T-helper 2 cell (primary cell): ENCODE measurements at places on chromosomes 5 and 9.

DNA sequence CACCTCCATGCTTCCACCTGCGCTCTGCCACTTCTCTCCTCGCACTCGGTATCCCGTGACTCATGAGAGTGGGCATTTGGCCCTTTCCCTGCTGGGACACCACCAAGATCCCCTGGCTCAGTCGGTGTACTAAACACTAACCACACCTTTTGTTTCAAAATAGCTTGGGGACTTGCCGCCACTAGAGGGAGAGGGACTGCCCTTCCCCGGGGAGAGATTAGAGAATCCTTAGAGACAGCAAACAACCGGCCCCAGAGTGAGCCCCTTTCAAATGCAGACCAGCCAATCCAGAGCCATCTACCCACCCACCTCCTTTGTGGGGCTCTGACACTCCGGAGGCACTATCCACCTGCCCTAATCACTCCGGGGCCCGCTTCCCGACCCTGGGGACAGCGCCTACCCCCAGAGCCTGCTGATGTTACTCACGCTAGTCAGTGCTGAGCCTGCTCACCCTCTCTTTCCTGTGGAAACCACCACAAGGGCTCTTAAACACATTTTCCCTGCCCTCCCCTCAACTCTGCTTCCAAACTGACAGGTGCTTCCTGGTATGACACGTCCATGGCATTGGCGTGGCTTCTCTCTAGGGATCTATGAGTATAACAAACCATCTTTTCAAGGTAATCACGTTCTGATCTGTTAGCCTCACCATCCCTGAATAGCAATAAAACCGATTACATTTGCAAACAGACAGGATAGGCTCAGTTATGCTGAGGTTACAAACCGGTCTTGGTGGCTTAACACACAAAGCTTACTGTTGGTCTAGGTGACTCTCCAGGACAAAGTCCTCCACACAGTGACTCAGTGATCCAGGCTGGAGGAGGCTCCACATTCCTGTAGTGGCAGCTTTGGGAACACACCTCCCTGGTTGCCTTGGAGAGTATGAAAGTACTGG, 180.1 kb upstream of the MVB12B start:
- no peak for DNase-seq

DNA sequence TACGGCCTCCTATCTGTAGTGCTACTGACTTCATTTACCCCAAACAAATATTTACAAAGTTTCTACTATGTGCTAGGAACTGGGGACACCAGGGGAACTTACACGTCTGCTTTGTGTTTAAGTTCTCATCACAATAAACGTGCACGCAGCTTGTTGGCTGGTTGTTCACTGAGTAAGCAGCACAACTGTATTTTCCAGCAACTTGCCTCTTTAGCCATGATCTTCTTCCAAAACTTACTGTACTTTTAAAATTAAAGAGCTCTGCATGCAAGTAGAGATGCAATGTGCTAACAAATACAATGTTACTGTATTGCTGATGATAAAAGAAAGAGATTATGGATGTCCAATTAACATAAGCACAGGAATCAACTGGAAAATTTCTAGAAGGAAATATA, 62.8 kb downstream of the RAPGEF1 start:
- DNase-seq = no peak

DNA sequence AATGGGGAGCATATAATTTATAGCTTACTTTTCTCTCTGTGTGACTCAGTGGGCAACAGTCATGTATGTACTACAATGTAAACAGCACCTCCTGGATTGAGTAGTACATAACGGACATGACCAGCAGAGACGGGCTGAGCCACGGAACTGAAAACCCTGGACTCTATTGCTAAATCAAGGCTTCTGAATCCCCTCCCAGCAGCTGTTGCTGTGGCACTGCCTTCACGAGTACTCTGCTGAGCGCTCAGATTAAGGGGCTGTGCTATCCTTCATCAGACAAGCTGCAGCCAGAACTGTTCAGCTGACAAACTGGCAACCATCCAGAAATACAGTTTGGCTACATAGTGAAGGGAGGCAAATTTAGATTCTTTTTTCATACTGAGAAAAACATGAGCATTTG, 131.3 kb upstream of the CCDC180 start:
- no peak for DNase-seq

DNA sequence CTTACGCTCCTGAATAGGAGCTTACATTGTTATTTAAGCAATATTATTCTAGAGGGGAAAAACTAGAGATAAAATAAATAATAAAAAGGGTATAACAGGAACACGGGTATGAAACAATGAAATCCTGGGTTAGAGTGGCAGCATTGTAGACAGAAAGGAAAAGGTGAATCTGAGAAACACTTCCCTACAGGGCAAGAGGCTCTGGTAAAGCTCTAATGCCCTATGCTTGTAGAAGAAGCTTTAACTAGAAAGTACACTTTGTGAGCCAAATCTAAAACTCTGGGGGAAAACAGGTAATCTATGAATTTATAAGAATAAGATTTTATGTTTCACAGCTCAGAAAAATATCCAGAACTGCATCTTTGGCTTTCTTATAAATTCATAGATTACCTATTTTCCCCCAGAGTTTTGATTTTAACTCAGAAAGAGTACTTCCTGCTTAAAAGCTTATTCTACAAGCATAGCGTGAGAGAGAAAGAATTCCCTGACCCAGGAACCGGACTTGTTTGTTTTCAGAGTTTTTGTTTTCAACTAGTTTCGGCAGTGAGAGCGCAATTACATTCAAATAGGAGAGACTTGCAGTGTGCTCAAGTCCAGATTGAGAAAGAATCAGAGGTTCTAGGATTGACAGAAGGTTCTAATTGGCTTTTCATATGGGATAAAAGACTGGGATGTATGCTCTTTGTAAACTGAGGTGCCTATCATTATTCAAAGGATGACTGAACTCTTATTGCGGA, 651.0 kb upstream of the RORB start:
- no peak for DNase-seq

GRCh38 chr5:76893294-76893693, 43.5 kb downstream of the S100Z start:
- no peak for DNase-seq

- DNase-seq = no peak
Observed at GRCh38 chr5:176844706-176845391, 34.5 kb downstream of the UNC5A start.

GRCh38 chr5:162624110-162624509, 556.5 kb downstream of the GABRG2 start:
- DNase-seq = no peak

GRCh38 chr9:134565316-134565915, 76.2 kb upstream of the COL5A1 start:
- no peak for DNase-seq

DNA sequence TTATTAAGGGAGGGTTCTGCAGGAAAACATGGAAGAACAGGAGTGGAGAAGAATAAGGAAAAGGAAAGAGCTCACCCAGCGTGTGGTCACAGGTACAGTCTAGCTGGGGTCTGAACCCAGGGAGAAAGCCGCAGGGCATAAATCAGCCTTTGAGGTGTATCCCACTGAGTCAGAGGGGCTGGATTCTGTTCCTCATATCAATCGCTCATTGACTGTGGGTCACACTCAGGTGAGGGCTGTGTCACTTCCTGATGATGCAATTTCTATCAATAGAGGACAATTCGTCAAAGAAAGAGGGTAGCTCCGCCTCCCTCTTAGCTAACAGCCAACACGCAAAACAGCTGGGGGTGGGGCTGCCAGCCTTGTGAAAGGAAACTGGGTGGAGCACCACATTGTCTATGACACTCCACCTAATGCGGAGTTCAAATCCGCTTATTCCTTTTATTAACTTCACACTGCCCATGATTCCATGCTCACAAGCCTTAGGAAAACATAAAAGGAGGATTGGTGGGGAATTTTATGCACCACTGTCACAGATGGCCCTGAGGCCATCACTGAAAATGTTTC, 176.2 kb downstream of the ICE1 start:
- DNase-seq = no peak

DNA sequence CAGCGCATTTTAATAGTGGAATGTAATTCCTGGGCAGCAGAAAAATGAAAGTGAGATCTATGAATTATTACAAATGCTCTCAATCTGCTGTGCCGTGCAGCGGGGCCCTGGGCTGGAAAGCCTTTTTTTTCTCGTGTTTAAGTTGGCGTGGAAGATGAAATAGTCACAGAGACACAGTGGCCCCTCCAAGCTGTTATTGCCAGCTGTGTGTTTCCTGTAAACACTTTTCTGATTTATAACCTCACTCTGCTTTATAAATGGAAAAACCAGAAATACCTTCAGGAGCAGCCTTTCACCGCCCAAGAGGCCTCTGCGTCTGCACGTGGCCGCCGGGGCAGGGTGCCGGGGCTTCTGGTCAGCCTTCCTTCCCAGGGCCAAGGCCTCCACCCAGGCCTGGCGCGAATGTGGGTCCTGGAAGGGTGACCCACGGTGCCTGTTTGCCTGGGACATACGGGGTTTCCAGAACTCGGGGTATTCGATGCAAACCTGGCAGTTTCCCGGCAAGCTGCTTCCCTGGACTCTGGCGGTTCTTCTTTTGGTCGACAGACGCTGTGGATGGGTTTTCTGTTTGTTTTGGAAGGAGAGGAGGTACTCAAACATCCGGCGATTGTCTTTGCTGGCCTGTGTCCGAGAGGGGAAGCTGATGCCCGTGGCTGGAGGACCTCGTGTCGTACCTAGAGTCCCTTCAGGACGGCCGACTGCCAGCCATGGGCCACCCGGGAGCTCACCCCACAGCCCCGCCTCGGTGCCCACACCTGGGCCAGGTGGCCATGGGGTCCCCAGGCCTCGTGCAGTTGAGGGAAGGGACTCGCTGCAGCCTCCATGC, 256.7 kb downstream of the PARP8 start:
- no peak for DNase-seq

DNA sequence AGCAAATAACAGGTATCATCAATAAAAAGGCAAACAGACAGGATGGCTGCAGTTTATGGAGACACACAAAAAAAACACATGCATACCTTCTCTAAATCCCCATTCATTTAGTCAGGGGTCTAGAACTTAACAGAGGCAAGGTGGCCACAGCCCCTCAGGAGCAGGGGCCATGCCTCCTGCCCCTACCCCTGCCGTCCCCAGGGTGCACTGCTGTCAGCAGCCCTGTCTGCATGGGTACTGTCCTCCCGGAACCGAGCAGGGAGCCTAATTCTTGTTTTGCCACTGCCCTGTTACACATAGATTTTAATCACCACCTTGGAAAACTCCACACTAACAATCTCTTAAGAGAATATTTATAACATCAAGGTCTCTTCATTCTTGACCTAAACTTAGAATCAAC, 39.0 kb downstream of the ADAMTS12 start:
- no peak for DNase-seq

GRCh38 chr5:74648835-74649293, 8.3 kb upstream of the ENC1 start:
- peak; percentile 20 for DNase-seq

GRCh38 chr9:125654121-125654520, 52.9 kb downstream of the MAPKAP1 start:
- no peak for DNase-seq

DNA sequence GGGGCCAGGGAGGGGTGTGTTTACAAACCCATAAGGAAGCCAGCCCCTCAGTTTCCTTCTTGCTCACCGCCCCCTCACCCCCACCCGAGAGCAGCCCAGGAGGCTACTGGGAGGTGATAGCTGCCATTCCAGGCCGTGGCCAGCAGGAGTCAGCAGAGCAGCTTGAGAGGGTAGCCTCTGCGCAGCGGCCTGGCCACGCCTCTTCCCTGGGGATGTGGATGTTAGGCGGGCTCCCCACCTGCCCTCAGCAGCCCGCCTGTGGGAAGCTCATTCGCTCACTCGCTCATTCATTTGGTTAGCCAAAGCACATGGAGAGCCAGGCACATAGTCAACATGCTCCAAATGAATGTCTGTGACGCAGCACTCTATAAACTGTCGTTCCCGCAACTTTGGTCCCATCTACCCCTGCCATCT, 6.1 kb upstream of the DPM2 start:
- peak; percentile 68 for DNase-seq

GRCh38 chr5:14706615-14707021, 42.1 kb downstream of the OTULIN start:
- DNase-seq = no peak

DNA sequence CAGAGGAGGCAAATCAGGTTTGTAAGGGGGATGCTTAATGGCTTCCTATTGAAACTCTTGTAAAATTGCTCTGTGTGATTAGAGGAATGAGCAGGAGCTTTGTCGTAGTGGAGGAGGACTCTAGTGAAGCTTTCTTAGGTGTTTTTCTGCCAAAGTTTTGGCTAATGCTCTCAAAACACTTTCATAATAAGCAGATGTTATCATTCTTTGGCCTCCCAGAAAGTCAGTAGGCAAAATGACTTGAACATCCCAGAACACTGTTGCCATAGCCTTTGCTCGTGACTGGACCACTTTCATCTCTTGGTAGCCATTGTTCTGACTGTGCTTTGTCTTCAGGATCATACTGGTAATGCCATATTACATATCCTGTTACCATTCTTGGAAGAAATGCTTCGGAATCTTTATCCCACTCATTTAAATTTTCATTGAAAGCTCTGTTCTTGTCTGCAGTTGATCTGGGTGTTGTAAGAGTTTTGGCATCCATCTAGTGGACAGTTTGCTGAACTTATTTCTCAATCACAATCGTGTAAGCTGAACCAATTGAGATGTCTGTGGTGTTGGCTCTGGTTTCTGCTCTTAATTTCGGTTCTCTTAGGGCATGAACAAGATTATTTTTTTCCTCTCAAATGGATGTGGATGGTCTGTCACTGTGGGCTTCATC, 187.6 kb downstream of the COMMD10 start:
- DNase-seq = no peak

DNA sequence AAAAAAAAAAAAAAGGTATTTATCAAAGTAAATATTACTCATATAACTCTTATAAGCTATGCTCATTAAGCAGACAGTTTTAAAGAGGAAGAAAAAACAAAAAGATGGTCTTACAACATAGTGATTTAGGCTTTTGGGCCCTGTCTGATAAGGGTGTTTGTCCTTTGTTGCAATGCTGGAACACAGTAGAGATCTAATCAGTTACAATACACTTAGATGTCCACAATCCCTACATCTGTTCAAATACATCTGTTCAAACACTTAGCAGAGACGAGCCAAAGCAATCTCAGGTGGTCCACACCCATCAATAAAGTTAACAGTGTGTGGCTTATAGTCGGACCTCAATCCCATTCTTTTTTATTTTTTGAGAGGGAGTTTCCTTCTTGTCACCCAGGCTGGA, 11.0 kb downstream of the PRXL2C start:
- DNase-seq = no peak

- no peak for DNase-seq
Observed at GRCh38 chr5:36236801-36237200, 4.9 kb downstream of the NADK2 start.

DNA sequence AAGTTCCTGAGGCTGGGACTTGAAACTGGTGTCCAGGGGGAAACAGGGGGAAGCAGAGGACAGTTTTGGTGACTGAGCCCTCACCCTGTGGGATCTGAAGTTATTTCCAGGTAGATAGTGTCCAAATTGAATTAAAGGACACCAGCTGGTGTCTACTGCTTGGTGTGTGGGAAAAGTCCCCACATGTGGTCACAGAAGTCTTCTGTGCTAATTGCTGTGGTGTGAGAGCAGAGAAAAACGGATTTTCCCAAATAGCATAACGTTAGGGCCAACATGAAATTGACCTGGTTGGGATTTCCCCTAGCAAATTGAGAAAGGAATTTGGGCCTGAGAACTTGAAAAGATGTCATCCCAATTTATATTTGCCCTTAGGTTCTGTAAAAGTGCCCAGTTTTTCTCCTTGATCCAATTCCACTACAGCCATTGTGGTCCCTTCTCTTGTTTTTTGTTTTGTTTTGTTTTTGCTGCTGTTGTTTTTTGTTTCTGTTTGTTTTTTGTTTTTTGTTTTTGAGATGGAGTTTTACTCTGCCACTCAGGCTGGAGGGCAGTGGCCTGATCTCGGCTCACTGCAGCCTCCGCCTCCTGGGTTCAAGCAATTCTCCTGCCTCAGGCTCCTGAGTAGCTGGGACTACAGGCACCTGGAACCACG, 5.6 kb upstream of the STARD4 start:
- no peak for DNase-seq
